ENCODE measurements at places on chromosomes 5 and 9. TPM values are rescaled to one million over a fixed set of nuclear protein-coding genes. Genes with fewer than 3 reads are reported as not detected.
A peak's percentile ranks its signal among the peaks of the same experiment; 100 is the strongest.

Gene HINT1
- 389 TPM for polyA plus RNA-seq

Gene BTNL8
- polyA plus RNA-seq = not detected

Gene FOXI1
- polyA plus RNA-seq = not detected

Gene PPWD1
- polyA plus RNA-seq = 25.6 TPM

Gene CDHR2
- not detected for polyA plus RNA-seq

Gene TLE1
- polyA plus RNA-seq = 98.0 TPM

DNA sequence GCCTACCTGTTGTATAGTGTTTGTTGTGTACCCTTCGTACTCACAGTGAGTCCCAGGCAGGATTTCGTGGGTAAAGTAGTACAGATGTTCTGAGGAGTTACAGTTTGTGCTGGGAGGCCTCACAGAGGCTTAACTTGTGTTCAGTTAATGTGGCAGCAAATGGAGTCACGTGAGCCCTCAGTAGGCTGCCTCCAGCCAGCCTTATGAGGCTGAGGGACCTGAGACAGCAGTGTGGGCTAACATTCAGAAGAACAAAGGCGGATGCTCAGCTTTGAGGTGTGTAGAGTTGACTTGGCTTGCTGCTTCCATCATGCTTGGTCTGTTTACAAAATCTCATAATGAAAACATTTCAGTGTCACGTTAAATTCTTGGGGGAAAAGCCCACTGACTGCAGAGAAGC lies 118.1 kb downstream of the TRIO start:
- H3K4me1 ChIP-seq = peaks cover 50% of the 10 kb centered on the region
- H3K27me3 ChIP-seq = no peaks in the 10 kb centered on the region
- DNase-seq = no peak

DNA sequence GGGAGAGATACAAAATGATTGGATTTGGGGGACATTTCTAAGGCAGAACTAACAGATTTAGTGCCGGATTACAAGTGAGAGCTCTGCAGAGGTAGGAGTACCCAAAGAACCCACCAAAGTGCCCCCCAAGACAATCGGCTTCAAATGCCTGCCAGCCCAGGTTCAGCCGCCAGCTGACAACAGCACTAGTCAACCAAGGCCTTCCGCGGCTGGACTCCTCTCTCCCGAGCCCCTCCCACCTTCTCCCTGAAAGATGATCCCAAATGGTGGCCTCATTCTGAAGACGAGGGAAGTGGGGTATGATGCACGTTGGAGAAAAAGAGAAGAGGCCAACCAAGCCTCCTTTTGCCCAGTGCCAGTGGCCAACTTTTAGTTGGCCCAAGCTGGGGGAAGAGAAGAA lies 210.4 kb upstream of the SLC30A5 start:
- H3K4me3 ChIP-seq = no peak overlapping the region
- H3K27me3 ChIP-seq = no peaks in the 10 kb centered on the region
- no peaks in the 10 kb centered on the region for H3K4me1 ChIP-seq
- no peaks in the 10 kb centered on the region for H3K36me3 ChIP-seq
- no peak for DNase-seq

DNA sequence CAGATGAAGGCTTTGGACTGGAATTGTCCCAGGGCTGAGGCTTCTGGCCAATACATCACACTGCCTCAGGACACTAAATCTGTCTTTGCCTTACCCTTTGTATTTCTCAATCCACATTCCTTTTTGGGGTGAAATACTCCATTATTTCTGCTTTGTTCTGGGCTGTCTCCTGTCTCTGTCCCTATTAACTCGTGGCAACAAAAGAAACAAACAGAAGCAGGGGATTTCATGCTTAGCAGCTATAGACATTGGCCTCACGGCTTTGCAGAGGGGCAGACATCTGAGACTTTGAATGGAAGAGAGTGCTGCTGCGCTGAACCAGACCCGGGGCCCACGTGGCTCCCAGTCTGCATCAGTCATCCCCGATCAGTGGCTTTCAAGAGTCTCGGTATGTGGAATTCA lies 129.7 kb downstream of the ARL15 start:
- DNase-seq = no peak
- H3K27ac ChIP-seq = no peak overlapping the region
- H3K4me1 ChIP-seq = peaks cover 16% of the 10 kb centered on the region
- H3K27me3 ChIP-seq = no peaks in the 10 kb centered on the region
- peaks cover 6% of the 10 kb centered on the region for H3K36me3 ChIP-seq

- H3K27me3 ChIP-seq = peaks cover 34% of the 10 kb centered on the region
- DNase-seq = no peak
- peak overlapping the region; percentile 62 for H3K27ac ChIP-seq
- H3K36me3 ChIP-seq = peaks cover 9% of the 10 kb centered on the region
- H3K4me3 ChIP-seq = peak overlapping the region; percentile 89
- peaks cover 34% of the 10 kb centered on the region for H3K4me1 ChIP-seq
These were observed 20.6 kb upstream of the SLC9A3 start for GRCh38 chr5:544675-545355.

DNA sequence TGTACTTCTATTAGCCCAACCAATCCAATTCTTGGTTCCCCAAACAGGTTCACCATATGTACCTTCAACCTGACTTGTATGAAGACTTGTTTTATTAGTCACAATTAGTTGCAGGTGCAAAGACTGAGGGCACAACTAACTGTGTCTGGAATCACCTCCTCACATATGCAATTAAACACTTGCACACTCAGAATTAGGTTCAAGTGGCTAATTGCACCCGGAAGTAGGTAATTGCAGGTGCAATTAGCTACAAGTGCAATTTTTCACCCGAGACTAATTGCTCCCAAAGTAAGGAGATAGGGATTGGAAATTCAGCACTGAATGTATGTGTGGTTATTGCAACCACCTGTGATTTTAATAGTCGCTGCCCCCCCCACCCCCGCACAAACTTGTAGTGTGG lies 338.9 kb downstream of the ZSWIM6 start:
- DNase-seq = no peak
- H3K4me3 ChIP-seq = no peak overlapping the region
- no peak overlapping the region for H3K27ac ChIP-seq
- peaks cover 34% of the 10 kb centered on the region for H3K4me1 ChIP-seq
- no peaks in the 10 kb centered on the region for H3K27me3 ChIP-seq

GRCh38 chr5:138369706-138370105 lies 17.2 kb downstream of the KDM3B start:
- no peak for DNase-seq
- H3K4me1 ChIP-seq = peaks cover 39% of the 10 kb centered on the region
- H3K36me3 ChIP-seq = no peaks in the 10 kb centered on the region
- H3K27me3 ChIP-seq = no peaks in the 10 kb centered on the region

- no peaks in the 10 kb centered on the region for H3K36me3 ChIP-seq
- H3K4me1 ChIP-seq = no peaks in the 10 kb centered on the region
- H3K27me3 ChIP-seq = peaks cover 4% of the 10 kb centered on the region
- H3K4me3 ChIP-seq = no peak overlapping the region
- no peak for DNase-seq
These were observed 174.5 kb upstream of the SLC12A2 start for GRCh38 chr5:127909066-127909465.
